SIG-M5 (cell line): ENCODE measurements at places on chromosomes 1 and 21.
A peak's percentile ranks its signal among the peaks of the same experiment; 100 is the strongest.

DNA sequence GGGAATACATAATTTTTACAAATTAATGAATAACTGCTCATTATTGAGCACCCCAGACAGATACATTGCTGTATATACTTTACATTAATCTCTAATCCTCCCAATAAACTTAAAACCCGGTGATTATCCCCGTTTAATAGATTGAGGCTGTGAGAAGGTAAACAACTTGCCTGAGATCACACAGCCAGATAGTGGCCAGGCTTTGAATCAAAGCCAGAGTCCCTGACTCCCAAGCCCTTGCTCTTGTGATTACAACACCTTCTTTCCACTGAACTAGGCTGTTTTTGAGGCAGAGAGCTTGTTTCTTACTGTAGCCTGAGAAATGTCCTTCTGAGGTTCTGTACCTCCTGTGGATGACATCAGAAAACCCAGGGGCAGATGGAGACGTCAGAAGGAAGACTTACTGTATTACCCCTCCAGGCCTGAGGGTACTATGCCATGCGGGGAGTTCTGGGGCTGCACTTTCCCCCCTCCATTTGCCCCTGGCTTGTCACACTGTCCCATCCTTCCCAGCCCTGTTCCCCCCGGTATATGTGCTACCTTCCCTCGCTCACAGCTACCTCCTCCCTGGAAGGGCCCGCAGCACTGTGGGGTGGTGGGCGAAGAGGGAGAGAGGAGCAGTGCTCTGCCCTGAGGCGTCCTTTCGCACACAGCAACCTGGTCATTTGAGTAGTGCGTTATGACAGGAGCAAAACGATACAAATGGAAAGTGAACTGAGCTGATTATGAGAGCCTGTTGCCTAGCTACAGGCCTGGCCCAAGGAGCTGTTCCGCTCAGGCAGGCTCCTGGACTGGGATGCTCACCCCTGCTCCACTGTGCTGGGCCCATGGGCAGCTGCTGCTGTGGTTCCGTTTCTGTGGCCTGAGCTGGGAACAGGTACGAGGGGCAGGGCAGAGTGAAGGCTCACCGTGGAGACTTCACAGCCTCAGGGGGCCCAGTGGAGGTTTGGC, 4.6 kb downstream of the KCNC4 start:
- no peak for DNase-seq

- DNase-seq = no peak
Observed at GRCh38 chr1:180248176-180248575, 18.1 kb downstream of the LHX4 start.

DNA sequence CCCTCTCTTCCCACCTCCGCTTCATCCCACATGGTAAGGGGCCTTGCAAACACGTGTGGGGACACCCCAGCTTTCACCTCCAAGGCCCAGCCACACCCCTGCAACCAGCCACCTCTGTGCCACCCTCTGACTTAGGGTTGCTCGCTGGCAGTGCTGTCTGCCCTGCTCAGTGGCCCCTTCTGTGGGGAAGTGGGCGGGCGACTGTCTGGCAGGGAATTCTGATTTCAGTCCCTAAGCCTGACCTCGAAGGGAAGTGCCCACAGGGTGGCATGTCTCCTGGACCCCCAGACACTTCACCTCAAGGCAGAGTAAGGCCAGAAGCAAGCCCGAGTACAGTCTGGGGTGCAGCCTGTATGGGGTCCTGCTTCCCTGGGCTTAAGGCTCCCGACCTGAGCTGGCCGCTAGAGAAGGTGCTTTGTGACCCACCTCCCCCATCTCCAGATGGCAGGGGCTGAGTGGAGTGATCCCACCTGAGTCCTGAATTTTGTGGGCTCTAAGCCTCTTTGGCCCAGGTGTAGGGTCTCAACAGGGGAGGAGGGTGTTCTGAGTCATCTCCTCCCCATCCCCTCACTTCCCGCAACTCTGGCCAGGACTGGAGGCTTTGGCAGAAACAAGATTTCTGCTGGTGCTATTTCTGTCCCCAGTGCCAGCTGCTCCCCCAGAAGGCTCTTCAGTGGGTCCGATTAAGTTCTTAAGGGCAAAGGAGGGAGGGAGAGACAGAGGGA, 7.0 kb downstream of the RD3 start:
- DNase-seq = no peak

- no peak for DNase-seq
Observed at GRCh38 chr1:50940291-50940690, 19.8 kb downstream of the FAF1 start.

- DNase-seq = no peak
Observed at GRCh38 chr21:39601187-39601928, 11.4 kb upstream of the B3GALT5 start.

GRCh38 chr21:38725196-38726157, 80.3 kb upstream of the ETS2 start:
- no peak for DNase-seq

- no peak for DNase-seq
Observed at GRCh38 chr1:230144010-230144614, 77.1 kb downstream of the GALNT2 start.

DNA sequence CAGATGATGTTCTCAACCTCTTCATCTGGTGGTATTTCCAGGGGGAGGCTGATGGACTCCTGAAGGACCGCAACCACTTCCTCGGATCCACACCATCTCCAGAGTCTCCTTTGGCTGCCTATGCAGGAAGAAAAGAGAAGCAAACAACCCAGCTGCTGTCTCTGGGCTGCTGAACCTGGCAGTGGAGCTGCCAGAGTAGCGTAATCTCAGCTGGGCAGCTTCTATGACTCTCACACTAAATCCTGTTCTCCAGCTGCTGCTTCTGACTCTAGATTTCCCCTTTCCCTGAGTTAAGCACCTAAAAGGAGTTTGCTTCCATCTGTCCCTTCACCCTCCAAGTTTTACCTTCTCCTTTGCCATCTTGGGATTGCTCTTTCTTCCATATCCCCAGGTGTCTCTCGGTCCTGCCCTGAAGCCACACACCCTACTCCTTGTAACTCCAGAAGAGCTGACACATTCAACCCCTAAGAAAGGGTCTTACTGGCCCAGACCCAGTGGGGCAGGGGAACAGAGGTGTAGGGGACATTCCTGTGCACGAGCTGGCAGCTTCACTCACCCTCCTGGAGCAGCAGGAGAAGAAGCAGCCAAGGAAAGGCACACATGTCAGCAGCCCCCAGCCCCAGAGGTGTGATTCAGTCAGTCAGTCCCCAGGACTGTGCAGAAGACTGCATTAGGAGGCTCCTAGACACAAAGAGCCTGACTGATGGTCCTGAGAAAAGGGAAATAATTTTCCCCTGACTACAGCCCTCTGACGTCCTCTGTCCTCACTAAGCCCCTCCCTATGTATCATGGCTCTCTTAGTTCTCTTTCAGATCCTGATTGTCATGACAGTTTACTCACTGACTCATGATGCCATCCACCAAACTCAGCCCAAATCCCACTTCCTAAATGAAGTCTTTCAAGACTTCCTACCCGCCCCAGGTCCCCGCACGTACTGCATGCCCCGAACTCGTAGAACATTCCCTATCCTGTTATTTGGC, at the start of gene SLAMF9:
TSS of gene SLAMF9 (minus strand) at position 702 of the 980 bp plus-strand sequence. CDS start at position 602, 100 bp downstream.
- no peak for DNase-seq

DNA sequence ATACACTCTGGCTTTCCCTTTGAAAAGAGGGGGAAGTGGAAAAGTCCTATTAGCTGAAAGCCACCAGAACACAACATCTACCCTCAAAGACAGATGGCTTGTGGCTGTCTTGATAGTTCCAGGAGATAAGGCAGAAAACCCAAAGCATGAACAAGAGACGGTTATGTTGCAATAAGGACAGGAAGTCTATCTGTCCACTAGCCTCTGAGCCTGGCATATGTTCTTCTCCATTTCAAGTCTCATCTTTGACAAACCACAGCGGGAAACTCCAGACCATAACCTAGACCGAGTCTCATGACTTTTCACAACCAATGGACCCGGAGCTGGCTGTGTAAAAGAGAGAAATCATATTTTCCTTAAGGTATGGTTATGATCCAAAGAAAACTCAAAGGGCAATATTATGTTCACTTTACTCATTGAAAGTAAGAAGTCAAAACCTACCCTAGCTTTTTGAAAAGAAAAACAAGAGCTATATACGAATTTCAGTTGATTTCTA, 33.8 kb downstream of the DUSP10 start:
- peak; percentile 100 for DNase-seq

- no peak for DNase-seq
Observed at GRCh38 chr1:243850202-243850451, at the start of gene AKT3. Gene AKT3 (minus strand): TSS chr1:243850243. CDS start chr1:243843170, 7,073 bp downstream.

DNA sequence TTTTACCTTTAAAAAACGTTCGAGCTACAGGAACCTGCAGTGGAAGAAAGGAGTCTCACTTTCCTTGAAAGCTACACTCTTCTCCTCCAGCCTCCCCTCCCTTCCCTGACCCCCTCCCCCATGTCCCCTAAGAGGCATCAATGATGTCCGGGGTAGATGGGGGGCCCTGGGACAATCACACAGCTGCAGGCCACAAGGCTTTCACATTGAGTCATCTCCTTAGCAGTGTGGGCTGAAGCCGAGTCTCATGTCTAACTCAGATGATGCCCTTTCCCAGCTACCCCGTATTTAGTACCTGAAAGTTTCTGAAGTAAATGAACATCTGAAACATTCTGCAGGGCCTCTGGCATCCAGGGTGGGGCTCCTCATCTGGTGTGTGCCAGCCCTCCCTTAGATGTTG, 6.3 kb upstream of the GPR25 start:
- DNase-seq = no peak

- DNase-seq = no peak
Observed at GRCh38 chr1:191831572-191831971, 326.7 kb upstream of the RGS18 start.

DNA sequence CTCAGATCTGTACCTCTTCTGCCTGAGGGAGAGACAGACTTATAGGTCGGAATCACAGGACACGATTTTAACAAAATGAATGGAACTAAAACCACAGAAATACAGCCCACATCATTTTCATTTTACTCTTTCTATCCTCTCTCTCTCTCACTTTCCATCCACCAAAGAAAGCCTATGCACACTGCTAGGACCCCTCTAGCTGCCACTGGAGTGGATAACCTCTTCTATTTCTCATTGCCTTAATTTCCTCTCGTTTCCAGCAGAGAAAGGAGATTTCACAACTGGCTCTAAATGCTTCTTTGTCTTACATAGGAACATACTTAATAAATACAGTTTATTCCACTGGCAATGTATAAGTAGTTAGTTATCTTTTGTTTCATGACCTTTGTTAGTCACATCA, 867.8 kb upstream of the ADGRL4 start:
- DNase-seq = no peak

GRCh38 chr1:200739702-200740570, 1.2 kb downstream of the CAMSAP2 start:
- no peak for DNase-seq

- DNase-seq = no peak
Observed at GRCh38 chr21:28767523-28767922, 225.2 kb downstream of the LTN1 start.

GRCh38 chr1:94920061-94920460, 6.8 kb downstream of the CNN3 start:
- DNase-seq = no peak

DNA sequence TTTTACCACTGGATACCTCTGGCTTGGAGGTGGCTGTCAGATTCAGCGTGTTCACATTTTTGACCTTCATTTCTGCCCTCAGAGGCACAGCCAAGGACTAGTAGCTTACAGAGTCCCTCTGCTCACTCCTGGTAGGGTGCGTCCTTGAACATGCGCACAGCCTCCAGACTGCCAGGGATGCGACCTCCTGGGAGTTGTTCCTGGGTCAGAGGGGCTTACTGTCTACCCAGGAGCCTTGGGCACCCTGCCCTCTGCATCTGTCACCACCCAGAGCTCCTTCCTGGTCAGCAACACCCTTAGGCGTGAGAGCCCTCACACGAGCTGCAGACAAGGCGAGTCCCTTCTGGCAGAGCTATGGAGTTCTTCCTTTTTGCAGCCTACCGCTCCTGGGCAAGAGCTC, 1.7 kb downstream of the SLX9 start:
- DNase-seq = no peak

DNA sequence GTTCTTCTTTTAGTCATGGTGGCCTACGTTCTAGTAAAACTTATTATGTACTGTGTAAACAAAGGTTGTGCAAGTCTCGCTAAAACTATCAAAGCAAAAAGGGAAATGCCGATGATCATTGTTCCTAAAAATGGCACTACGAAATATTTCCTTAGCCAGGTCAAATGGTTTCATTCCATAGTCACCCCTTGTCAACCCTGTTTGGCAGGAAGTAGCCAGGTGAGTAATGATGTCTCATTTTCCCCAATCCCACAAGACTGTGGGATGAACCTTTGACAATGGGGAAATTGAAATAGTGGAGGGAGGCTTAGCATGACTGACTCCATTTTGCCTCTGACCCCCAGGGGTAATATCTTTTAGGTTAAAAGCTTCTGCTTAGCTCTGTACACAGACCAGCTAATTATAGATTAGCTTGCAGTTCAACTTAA, 5.6 kb upstream of the REN start:
- no peak for DNase-seq

DNA sequence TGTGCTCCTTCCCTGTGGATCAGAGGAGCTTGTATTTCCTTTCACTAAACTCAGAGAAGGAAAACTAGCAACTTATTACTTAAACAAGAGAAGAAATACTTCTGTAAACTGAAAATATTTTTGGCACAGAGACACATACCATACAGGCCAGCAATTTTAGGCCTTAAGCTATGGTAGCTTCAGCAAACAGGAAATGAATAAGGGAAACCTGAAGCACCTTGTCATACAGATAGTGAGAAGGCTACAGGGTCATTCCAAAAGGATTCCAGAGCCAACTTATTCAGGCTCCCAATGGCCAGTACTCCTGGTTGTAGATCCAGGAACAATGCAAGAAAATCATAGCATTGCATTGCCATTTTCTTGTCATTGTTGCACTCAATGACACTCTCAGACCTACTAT, 9.1 kb upstream of the KYAT3 start:
- DNase-seq = no peak

- DNase-seq = no peak
Observed at GRCh38 chr1:75587692-75588091, 23.2 kb downstream of the SLC44A5 start.

DNA sequence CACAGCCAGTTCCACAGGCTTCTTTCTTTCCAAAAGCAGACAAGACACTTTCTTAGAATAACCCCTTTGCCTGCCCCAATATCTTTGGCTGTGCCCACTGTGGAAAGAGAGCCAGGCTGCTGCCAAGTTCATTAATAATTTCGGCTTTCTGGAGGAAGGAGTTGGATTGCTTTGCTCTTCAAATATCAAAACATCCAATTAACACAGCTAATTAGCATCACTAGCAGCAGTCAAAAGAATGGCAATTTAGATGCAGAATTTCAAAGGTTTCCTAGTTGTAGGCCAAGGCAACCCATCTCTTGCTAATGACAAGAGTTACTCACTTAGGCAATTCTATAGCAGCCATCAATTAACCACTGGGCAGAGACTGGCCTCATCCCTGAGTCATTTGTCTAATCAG, 91.0 kb upstream of the SPATA6 start:
- DNase-seq = no peak

- DNase-seq = no peak
Observed at GRCh38 chr1:239722035-239722434, 335.7 kb downstream of the CHRM3 start.

DNA sequence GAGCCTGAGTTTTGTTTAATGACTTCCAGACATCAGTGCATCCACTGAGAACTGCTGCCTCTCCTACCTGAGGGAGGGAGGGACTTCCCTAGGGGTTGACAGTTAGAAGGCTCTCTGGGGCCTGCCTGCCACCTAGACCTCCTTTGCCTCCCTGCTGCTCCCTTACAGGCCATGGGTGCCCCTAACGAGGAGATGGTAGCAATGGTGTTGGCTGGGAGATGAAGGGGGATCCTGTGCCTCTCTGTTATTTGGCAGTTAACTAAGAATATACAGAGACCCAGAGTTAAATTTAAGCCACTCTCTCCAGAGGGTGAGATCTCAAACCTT, 66.1 kb downstream of the UBE2U start:
- no peak for DNase-seq

GRCh38 chr1:50438945-50439344, 15.7 kb upstream of the DMRTA2 start:
- DNase-seq = no peak
